ENCODE measurements at places on chromosomes 5 and 9.
A peak's percentile ranks its signal among the peaks of the same experiment; 100 is the strongest.

GRCh38 chr5:160318409-160318808, 6.0 kb upstream of the CCNJL start:
- no peak for DNase-seq

DNA sequence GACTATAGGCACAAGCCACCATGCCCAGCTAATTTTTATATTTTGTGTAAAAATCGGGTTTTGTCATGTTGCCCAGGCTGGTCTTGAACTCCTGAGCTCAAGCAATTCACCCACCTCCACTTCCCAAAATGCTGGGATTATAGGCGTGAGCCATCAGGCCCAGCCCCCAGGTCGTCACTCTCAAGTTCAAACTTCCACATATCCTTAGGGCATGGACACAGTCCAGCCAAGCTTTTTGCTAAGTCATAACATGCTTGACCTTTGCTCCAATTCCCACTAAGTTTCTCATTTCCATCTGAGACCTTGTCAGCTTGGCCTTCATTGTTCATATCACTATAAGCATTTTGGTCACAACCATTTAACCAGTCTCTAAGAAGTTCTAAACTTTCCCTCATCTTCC, 43.9 kb upstream of the ARAP3 start:
- no peak for DNase-seq

GRCh38 chr5:38921174-38921573, 75.4 kb downstream of the OSMR start:
- no peak for DNase-seq

DNA sequence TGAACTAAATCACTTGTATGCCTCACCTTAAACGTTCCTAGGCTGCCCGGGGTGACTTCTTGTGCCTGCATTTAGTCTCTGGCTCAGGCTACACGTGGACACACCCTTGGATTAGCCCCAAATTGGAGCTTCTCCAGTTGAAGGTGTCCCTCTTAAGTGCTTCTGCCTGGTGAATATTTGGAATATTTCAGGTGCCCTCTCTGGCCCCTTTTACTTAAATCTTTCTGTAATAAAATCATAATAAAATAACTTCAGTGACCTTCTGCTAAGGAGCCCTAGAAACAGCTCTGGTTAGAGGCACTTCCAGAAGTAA, 74.3 kb upstream of the KLF9 start:
- DNase-seq: no peak

GRCh38 chr9:124007565-124008302, 3.8 kb upstream of the LHX2 start:
- no peak for DNase-seq

DNA sequence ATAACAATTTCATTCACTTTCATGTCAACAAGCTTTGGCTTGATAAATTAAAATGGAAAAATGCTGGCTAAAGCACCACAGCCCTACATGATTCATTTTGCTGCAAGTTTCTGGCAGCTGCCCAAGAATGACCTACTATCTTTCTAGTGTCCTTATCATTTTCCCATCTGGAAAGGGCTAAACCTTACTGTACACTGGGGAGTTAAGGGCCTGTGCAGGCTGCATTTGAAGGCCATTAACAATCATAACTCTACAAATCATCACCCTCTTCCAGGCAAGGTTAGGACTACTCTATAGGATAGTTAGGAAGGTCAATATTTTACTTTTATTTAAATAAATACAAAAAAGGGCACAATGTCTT, 579.7 kb upstream of the ZNF608 start:
- DNase-seq: peak; percentile 94

DNA sequence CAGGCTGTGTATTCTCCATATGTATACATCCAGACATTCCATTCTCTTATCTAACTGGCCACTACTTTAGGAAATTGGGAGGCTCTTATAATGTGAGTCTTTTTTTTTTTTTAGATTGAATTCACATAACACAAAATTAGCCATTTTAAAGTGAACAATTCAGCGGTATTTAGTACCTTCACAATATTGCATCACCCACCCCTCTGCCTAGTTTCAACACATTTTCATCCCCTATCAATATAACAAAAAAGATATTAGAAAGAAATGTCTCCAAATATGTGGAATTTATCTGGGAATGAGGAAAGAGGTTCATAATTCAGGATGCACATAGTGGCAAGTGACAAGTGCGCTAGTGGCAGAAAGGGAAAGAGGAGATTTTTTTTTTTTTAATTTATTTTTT, 228.5 kb downstream of the ICE1 start:
- no peak for DNase-seq

GRCh38 chr5:135375040-135375793, 23.8 kb downstream of the MACROH2A1 start:
- DNase-seq: no peak

DNA sequence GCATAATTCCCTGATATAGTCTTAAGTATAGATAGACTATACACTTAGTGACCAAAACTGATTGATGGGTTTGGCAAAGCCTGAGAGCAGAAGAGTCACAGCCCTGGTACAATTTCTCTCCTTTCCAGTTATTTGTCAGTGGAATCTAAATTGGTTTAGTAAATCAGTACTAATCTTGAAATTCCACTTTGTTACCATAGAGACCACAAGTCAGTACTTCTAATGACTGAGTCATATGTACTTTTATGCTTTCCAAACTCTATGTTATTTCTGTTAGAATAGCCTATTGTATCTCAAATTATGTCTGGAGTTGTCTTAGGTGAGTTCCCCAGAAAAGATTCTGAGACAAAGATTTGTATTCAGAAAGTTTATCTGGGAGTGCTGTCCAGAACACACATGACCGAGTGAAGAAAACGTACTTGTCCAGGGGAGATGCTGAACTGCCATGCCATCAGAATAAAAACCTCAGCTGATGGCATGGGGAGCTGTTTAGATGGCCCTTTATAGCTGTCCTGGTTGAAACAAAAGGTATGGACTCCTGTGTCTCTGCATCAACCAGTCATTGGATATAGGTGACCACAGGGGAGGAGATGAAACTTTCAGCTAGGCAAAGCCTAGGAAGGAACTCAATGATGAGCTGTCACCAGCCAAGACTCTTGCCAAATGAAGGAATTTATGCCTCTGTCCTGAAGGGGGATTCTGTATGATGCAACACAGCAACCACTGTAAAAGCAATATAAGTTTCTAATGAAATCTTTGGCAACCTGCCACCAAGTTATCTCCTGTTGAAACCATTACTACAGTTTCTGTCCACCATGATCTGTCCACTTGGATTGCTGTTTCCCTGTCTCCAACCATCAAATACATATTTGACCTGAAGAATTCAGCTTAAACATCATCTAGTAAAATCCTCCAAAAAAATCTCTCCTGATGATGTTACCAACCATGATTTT, 18.0 kb upstream of the SMC2 start:
- no peak for DNase-seq

DNA sequence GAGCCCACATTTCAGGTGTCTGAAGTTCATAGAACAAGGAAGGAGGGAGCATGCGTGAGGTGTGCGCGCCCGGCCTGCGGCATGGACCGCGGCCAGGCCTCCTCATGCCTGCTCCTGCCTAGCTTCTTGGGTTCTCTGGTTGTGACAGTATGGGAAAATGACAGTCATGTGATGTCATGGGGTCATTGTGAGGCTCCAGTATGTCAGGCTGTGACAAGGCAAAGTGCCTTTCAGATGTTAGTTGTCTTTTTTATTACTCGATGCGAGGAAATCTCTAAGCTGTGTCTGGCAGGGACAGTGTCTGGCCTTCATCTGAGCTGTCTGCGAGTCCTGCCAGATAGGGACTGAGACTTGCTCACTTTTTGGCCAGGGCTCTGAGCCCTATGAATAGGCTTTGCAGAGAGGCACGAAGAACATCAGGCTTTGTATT, 13.3 kb downstream of the UCK1 start:
- no peak for DNase-seq
